CD4-positive, alpha-beta T cell (primary cell): ENCODE measurements at places on chromosomes 12 and 14. TPM values are rescaled to one million over a fixed set of nuclear protein-coding genes. Genes with fewer than 3 reads are reported as not detected.

- DNase-seq, result no peak
- no peaks in the 10 kb centered on the region for H3K4me1 ChIP-seq
- H3K36me3 ChIP-seq, result no peaks in the 10 kb centered on the region
- no peak overlapping the region for H3K4me3 ChIP-seq
- H3K27me3 ChIP-seq, result no peaks in the 10 kb centered on the region
Observed at GRCh38 chr12:40208707-40209446, 15.9 kb upstream of the LRRK2 start.

DNA sequence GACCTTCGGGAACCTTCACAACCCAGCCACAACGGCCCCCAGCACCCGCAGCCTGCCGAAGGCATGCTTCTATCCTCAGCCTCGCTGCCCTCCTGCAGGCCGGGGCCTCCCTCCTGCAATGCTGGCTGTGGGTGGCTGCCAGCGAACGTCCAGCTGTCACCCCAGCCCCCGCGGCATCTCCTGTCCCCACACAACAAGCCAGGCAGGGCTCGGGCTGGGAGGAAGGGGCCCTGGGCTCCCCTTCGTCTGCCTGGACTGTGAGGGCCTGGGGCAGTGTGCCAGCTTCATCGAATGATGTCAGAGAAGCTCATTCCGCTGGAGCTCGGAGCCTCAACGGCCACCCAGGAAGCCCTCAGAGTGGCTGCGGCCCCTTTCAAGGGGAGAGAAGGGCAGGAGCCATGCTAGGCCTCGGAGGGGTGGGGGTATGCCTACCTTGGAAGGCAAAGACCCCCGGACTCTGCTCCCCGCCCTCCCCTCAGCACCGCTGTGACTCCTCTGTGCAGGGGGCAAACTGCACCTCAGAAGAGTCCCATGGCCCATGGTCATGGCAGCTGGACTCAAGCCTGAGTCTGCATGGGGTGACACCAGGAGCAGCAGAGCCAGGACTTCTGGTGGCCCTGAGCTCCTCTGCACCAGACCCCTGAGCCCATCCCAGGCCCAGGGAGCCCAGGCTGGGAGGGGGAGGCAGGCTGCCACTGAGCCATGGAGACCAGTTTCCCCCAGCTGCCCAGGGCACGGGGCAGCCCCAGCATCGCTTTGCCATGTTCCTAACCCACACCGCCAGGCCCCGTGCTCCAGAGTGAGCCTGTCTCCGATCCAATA is 24.7 kb upstream of the C14orf180 start:
- no peak for DNase-seq
- H3K27me3 ChIP-seq, result peaks cover 3% of the 10 kb centered on the region
- H3K4me3 ChIP-seq, result no peak overlapping the region
- no peak overlapping the region for H3K27ac ChIP-seq
- H3K36me3 ChIP-seq, result no peaks in the 10 kb centered on the region

DNA sequence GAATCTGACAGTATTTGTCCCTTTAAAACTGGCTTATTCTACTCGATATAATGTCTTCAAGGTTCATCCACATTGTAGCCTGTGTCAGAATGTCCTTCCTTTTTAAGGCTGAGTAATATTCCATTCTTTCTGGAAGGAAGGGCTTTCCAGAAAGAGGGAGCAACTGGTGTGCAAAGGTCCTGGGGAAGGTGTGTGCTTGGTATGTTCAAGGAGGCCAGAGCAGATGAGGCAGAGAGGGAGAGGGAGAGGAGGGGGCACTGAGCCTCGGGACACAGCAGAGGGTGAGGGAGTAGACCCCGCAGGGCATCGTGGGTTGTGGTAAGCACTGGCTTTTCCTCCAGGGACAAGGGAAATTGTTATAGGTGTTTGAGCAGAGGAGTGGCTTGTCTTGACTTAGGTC is 90.9 kb upstream of the NCOR2 start:
- H3K27ac ChIP-seq, result no peak overlapping the region
- no peak overlapping the region for H3K4me3 ChIP-seq
- no peak for DNase-seq
- H3K27me3 ChIP-seq, result no peaks in the 10 kb centered on the region

DNA sequence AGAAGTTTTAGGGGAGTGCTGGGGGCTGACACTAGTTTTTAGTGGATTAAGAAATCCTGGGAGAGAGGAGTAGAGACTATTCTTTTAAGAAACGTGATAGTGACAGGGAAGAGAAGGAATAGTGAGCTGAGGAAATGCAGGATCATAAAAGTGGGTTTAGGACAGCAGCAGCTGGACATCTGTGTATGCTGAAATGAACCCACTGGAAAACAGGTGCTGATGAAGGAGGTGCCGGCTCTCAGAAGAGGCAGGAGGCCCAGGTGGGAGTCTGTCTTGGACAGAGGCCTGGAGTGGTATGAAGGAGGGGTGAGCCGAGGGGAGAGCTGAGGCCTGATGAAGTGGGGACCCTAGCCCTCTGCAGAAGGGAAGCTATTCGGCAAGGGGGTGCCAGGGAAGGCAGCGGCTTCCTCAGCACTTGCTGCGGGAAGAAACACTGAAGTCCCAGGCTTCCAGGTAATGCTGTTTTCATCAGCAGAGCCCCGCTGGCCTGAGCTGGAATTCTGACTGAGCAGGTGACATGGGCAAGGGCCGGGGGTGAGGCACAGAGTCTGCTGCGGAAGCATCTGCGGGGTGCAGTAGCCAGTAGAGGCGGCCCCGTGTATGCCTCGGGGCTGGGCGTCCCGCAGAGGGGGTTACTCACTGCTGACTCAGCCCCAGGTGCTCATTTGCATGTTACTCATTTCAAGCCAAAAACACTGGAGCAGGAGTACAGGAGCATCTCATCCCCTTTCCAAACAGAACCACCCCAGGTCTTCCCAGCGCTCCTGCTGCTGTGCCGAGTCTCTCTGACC is 89.7 kb downstream of the TMCC3 start:
- H3K4me1 ChIP-seq, result no peaks in the 10 kb centered on the region
- H3K4me3 ChIP-seq, result no peak overlapping the region

DNA sequence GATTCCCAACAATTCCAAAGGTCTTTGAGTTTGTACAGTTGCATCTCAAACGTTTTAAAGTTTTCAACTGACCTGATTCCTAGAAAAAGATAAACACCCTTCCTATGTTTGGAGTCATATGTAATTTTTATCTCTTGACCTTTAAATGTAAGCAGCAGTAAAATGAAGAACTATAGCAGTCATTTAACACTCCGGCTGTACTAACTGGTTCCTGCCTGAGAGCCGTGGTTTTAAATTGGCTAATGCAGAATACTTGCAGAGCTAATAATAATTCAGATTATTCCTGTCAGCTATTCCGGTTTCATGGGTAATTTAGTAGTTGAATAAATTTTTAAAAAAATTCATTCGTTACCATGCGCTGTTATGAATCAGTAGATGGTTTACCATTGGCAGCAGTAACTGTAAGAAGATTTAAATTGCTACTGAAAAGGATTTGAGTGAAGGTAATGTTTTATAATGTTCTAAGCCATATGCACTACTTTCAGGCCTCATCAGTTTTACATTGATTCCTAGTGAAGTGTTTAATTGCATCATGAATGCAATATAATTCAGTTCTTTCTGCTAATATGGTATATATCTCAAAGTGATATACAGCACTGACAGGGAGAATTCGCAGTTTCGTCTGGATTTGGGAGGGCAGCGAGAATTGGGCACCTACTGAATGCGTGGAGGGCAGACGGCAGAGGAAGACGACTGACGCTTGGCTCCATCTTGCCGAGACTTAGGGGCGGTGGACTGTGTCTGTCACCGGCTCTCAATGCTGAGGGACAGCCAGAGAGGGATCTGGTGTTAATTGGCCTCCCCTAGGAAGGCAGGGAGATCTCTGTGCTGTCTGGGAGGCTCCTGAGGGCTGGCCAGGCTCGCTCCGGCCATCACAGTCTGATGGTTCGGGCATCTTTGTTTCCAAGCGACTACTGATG is 217.7 kb downstream of the PHETA1 start:
- H3K27ac ChIP-seq, result no peak overlapping the region
- H3K36me3 ChIP-seq, result no peaks in the 10 kb centered on the region
- no peaks in the 10 kb centered on the region for H3K27me3 ChIP-seq
- H3K4me1 ChIP-seq, result no peaks in the 10 kb centered on the region

- H3K4me3 ChIP-seq, result no peak overlapping the region
- no peak for DNase-seq
- peaks cover 5% of the 10 kb centered on the region for H3K27me3 ChIP-seq
Observed at GRCh38 chr12:13387101-13387500, 190.6 kb downstream of the EMP1 start.

DNA sequence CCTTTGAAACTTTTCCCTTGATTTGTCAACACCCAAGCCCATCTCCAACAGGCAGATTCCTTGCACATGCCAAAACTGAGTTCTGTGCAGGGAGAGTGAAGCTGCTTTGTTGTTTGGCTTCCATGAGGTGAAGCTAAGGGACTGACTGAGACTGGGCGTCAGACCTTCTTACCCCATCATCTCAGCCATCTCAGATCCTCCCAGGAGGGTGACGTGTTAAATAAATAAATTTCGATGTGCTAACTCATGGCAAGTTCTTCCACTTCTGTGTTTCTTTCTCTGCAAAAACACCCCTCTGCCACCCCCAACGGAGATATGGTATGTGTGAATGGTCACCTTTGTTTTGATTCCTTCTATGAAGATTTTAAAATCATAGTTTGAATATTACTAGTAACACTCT is 17.8 kb downstream of the UTP20 start:
- no peak overlapping the region for H3K27ac ChIP-seq
- no peak for DNase-seq
- H3K27me3 ChIP-seq, result no peaks in the 10 kb centered on the region
- peaks cover 75% of the 10 kb centered on the region for H3K36me3 ChIP-seq
- no peak overlapping the region for H3K4me3 ChIP-seq

GRCh38 chr12:54253240-54253639 is 26.7 kb downstream of the CBX5 start:
- no peaks in the 10 kb centered on the region for H3K27me3 ChIP-seq
- DNase-seq, result no peak
- H3K4me1 ChIP-seq, result no peaks in the 10 kb centered on the region
- H3K4me3 ChIP-seq, result no peak overlapping the region
- no peak overlapping the region for H3K27ac ChIP-seq
- H3K36me3 ChIP-seq, result peaks cover 29% of the 10 kb centered on the region

GRCh38 chr14:95713596-95714371 is at the start of gene TCL1A:
TCL1A (minus strand) TSS chr14:95714125; CDS start chr14:95714066, 59 bp downstream.
- no peaks in the 10 kb centered on the region for H3K36me3 ChIP-seq
- H3K27ac ChIP-seq, result no peak within 1 kb of the TSS
- peaks cover 14% of the 10 kb centered on the region for H3K27me3 ChIP-seq

- no peaks in the 10 kb centered on the region for H3K27me3 ChIP-seq
- H3K4me3 ChIP-seq, result no peak overlapping the region
- H3K27ac ChIP-seq, result no peak overlapping the region
- DNase-seq, result peak; percentile 28
- peaks cover 18% of the 10 kb centered on the region for H3K36me3 ChIP-seq
Observed at GRCh38 chr14:99516871-99517642, 35.8 kb downstream of the CCNK start.

DNA sequence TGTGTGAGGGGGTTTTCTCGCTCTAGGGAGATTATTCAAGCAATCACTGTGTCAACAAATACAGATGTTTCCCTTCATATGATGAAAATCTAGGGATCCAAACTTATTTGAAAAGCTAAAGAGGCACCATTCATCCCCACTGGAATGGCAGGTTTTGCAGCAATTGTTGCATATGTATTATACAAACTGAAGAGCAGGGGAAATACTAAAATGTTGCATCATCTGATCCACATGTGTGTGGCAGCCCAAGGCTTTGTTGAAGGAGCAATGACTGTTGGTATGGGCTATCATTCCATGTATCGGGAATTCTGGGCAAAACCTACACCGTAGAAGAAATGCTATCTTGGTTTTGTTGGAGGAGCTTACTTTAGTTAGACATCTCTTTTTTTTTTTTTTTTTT is 4.1 kb upstream of the PRPF40B start:
- no peaks in the 10 kb centered on the region for H3K27me3 ChIP-seq
- no peak overlapping the region for H3K27ac ChIP-seq
- H3K4me1 ChIP-seq, result peaks cover 28% of the 10 kb centered on the region
- no peak overlapping the region for H3K4me3 ChIP-seq
- no peaks in the 10 kb centered on the region for H3K36me3 ChIP-seq

DNA sequence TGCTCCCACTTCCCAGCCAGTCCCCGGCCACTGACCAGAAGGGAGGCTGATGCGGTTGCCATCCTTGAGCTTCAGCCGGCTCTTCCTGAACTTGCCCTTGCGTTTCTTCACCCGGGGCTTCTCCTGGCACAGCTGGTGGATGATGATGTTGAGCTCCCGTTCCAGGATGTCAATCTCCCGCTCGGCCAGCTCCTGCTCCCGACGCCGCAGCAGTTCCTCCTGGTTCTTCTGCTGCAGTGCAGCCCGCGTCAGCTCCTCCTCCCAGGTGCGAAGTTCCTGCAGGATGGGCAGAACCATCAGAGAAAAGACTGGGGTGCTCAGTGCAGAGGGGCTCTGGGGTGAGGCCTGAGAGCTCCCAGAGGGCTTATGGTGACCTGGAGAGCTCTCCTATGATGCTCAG is 67.0 kb downstream of the MAP3K9 start:
- H3K27ac ChIP-seq, result no peak overlapping the region
- no peaks in the 10 kb centered on the region for H3K4me1 ChIP-seq
- no peak for DNase-seq
- H3K36me3 ChIP-seq, result peaks cover 28% of the 10 kb centered on the region
- no peaks in the 10 kb centered on the region for H3K27me3 ChIP-seq

- no peak overlapping the region for H3K4me3 ChIP-seq
- no peak overlapping the region for H3K27ac ChIP-seq
- no peaks in the 10 kb centered on the region for H3K4me1 ChIP-seq
- H3K27me3 ChIP-seq, result no peaks in the 10 kb centered on the region
Observed at GRCh38 chr12:67026487-67027246, 242.5 kb upstream of the CAND1 start.

- DNase-seq, result no peak
- no peaks in the 10 kb centered on the region for H3K36me3 ChIP-seq
- no peak overlapping the region for H3K27ac ChIP-seq
- no peak overlapping the region for H3K4me3 ChIP-seq
Observed at GRCh38 chr14:81122326-81122725, 98.4 kb downstream of the GTF2A1 start.

GRCh38 chr14:64502887-64503433 is 678 bp downstream of the ZBTB25 start:
- H3K4me1 ChIP-seq, result peaks cover 58% of the 10 kb centered on the region
- peak overlapping the region; percentile 96 for H3K4me3 ChIP-seq
- peaks cover 8% of the 10 kb centered on the region for H3K36me3 ChIP-seq
- peak overlapping the region; percentile 98 for H3K27ac ChIP-seq

GRCh38 chr12:49058366-49059044 is 2.1 kb downstream of the KMT2D start:
- H3K27ac ChIP-seq, result peak overlapping the region; percentile 47
- no peak for DNase-seq

GRCh38 chr14:72892103-72892878 is 1.6 kb downstream of the DPF3 start:
- H3K4me3 ChIP-seq, result peak overlapping the region; percentile 76
- peaks cover 29% of the 10 kb centered on the region for H3K4me1 ChIP-seq
- H3K27me3 ChIP-seq, result peaks cover 34% of the 10 kb centered on the region
- H3K27ac ChIP-seq, result no peak overlapping the region
- DNase-seq, result peak; percentile 46

- no peaks in the 10 kb centered on the region for H3K36me3 ChIP-seq
- H3K27me3 ChIP-seq, result no peaks in the 10 kb centered on the region
- no peaks in the 10 kb centered on the region for H3K4me1 ChIP-seq
Observed at GRCh38 chr12:18250313-18250916, 10.9 kb upstream of the PIK3C2G start.

A2M gene
- not detected for total RNA-seq

MMP19 gene
- total RNA-seq, result not detected

TAC3 gene
- total RNA-seq, result not detected

SLC2A14 gene
- total RNA-seq, result 0.52 TPM

AQP6 gene
- total RNA-seq, result not detected

CLEC6A gene
- total RNA-seq, result not detected

INSM2 gene
- not detected for total RNA-seq
